ENCODE measurements at places on chromosomes 5 and 9.

DNA sequence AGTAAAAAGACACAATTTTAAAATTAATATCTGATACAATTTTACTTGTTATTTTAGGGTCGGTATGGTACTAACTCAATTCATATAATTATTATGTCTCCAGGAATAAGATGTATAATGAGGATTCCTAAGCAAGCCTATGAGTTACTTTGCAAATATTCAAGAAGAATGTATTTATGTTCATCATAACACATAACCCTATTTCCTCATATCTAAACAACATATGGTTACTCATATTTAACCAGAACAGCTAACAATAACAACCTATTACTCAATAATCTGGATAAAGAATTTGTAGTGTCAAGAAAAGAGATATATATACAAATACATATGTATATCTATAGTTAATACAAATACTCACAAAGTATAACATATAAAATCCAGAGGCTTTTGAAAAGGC lies 285.9 kb downstream of the ARL15 start:
- DNase-seq: no peak

DNA sequence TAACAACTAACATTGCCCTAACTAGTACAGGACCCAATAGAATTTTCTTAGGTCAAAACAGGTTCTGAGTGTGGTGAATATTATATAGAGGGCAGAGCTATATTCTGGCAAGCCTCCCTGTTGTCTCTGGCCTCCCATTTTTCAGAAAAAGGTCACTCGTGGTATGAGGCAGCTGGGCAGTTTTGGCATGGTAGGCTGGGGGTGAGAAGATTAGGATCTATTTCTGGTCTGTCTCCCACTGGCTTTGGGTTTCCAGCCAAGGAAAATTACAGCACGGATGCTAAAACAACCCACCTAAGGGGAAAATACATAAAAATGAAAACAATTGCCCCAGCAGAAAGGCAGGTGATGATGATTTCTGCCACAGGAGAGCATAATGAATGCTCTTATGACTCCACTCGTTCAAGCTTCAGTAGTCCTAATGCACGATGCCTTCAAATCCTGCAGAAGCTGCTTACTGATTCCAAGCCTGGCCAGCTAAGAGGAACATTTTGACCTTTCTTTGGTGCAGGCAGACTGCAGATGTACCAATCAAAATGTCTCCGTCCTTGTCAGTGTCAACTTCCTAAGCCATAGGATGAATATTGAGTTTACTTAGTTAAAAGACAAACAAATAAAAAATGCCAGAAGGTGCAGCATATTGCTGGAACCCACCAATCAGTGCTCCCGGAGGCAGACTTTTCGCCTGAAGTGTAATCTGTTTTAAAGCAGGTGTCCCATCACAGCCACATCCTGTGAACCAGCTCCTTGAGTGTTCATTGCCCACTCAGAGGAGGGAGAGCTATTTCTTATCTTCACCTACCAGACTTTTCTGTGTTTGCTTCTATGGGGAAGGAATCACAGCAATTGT lies 435.4 kb downstream of the ZSWIM6 start:
- DNase-seq: no peak

DNA sequence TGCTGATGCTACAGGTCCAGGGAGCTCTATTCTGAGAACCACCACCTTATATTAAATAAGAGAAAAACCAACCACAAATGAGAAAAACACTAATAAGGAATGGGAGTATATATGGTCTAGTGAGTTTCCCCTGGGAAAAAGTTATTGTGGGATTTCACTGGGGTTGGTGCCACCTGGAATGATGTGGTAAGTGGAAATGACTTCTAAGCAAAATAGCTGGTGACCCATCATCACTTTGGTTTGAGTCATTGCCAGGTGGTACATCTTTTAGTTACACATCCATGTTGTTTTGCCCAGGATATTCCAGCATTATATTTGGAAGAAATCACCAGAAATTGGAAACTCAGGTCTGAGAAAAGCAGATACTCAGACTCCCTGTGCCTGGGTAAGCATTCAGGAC lies 437.3 kb downstream of the DTWD2 start:
- DNase-seq: no peak

GRCh38 chr9:4241552-4241951 lies 58.3 kb downstream of the GLIS3 start:
- no peak for DNase-seq

DNA sequence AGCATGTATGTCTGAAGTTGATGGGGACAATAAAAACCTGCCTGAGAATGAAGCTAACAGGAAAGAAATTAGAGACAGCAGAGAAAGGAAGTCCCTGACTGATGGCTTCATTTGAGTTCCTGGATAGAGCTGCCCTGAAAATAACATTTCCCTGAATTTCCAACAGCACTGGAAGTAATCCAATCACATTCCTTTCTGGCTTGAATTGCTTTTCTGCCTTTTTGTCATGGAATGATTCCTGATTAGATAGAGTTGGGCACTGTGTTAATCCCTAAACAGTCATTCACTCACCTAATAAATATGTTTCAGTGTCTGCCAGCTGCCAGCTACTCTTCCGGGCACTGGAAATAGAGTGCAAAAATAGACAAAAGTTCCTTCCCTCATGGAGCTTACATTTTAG lies 30.0 kb upstream of the SH3RF2 start:
- no peak for DNase-seq

DNA sequence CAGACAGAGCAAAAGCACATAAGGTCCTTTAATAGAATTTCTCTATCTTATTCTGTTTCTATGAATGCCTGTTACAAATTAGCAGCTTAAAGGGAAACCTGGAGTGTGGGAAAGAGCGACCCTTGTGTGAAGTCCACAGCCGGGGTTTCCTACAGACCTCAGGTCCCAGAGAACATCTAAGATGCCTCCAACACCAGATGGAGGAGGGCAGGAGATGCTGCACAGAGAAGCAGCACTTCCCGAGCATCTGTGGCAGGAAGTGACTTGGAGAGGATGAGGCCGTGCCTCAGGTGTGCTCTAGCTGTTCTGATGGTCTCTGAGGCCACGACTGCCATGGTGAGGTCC lies 26.8 kb downstream of the IRF1 start:
- DNase-seq: no peak
